CD4-positive, alpha-beta T cell treated with Interleukin-6 for 4 hours (primary cell): ENCODE measurements at places on chromosomes 4 and X.

- no peak for DNase-seq
These were observed 69.7 kb downstream of the CXXC4 start for GRCh38 chr4:104424989-104425388.

GRCh38 chrX:136065044-136065671, 79.9 kb downstream of the SLC9A6 start:
- DNase-seq: peak; percentile 57

DNA sequence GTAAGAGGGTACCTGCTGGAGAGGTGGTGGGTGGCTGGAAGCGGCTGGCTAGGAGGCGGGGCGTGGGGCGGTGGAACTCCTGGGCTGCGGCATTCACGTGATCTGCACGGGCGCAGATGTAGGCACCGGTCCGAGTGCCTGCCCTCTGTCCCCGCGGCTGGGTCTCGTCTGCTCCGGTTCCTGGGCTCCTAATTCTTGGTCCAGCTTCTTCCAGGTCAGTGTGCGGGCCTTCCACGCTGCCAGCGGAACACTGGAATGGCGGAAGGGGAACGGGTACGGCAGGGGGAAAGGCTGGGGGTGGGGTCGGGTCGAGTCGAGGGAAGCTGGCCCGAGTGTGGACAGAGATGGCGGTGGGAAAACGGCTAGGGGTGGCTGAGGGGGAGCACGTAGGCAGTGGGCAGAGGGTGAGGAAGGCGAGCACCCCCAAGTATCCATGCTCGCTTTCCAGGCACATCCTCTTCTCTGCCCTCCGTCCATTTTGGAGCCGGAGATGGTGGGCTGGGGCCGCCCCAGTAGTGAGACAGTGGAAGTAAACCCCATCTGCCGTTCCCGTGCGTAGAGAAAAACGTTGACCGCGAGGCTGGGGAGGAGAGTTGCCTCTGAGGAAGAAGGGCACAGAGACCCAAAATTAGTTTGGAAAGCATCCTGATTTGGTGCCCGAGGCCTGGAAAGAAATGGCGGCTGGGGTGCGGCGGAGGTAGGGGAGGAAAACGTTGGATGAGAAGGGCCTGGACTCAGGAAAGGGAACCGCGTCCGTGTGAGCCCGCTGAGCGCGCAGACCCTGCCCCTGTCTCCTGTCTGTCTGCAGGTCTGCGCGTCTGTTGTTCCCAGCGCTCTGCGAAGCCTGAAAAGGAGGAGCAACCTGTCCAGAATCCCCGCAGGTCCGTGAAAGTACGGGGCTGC, at the start of gene TCEAL4:
Gene TCEAL4, plus strand, starts transcription at position 105 of the 903 bp plus-strand sequence. CDS start 1,161 bp downstream, outside the sequence.
- peak; percentile 46 for DNase-seq

GRCh38 chrX:147894366-147894963, 17.3 kb upstream of the FMR1 start:
- no peak for DNase-seq

DNA sequence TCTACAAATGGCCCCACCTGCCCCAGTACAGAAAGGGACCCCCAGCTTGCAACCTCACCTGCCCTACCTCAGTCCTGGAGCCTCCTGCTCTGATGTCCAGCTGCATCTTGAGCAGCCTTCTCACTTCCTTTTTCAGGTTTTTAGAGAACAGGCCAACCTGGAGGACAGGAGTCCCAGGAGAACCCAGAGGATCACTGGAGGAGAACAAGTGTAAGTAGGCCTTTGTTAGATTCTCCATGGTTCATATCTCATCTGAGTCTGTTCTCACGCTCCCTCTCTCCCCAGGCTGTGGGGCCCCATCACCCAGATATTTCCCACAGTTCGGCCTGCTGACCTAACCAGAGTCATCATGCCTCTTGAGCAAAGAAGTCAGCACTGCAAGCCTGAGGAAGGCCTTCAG, 3.6 kb downstream of the MAGEA11 start:
- no peak for DNase-seq

DNA sequence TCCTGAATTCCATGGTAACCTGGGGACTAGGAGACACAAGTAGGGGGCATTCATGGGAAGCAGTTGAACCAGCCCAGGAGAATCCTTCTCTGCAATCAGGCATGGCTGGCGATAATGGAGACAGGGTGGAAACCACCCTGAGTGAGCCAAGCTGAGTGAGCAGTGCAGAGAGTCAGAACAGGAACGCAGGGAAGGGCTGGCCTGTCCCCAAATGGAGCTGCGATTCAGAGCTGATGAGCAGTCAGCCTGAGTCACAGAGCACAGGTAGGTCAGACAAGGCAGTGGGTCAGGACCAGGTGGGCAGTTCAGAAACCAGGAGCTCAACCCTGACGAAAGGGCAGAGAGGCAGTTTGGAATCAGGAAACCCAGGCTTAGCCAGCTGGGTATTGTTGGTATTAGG, 129.0 kb downstream of the BTC start:
- DNase-seq: no peak

DNA sequence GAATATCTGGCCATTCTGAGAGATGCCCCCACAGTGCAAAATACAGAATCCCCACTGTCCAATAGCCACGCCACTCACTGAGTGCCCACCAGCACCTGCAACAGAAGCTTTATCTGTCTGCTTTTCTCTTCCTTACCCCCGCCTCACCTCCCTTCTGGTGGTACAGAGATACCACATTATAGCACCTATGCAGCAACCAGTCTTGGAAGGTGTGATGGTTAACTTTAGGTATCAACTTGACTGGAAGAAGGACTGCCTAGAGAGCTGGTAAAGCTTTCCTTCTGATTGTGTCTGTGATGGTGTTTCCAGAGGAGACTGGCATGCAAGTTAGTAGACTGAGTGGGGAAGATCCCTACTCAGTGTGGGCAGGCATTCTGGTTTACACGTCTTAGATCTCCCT, 61.8 kb upstream of the TXK start:
- DNase-seq: no peak
